ENCODE measurements at places on chromosomes 2 and 18. TPM values are rescaled to one million over a fixed set of nuclear protein-coding genes. Genes with fewer than 3 reads are reported as not detected.

Gene SLC19A3
- not detected for total RNA-seq

Gene SKOR2
- not detected for total RNA-seq

- H3K27ac ChIP-seq, result no peak overlapping the region
- H3K27me3 ChIP-seq, result no peaks in the 10 kb centered on the region
- no peaks in the 10 kb centered on the region for H3K36me3 ChIP-seq
- DNase-seq, result peak; percentile 57
- no peak overlapping the region for H3K4me3 ChIP-seq
These were observed 461.5 kb downstream of the IRS1 start for GRCh38 chr2:226337941-226338600.

Gene ODC1
- 204 TPM for total RNA-seq

GRCh38 chr2:831225-831536, 119.5 kb upstream of the SNTG2 start:
- H3K4me1 ChIP-seq, result no peaks in the 10 kb centered on the region
- H3K4me3 ChIP-seq, result no peak overlapping the region
- H3K36me3 ChIP-seq, result no peaks in the 10 kb centered on the region
- no peak overlapping the region for H3K27ac ChIP-seq
- DNase-seq, result no peak

Gene CAPN13
- total RNA-seq, result not detected

- H3K27ac ChIP-seq, result no peak overlapping the region
- DNase-seq, result peak; percentile 57
- peaks cover 7% of the 10 kb centered on the region for H3K4me1 ChIP-seq
- H3K36me3 ChIP-seq, result peaks cover 5% of the 10 kb centered on the region
- no peak overlapping the region for H3K4me3 ChIP-seq
These were observed 3.5 kb upstream of the RHOB start for GRCh38 chr2:20443276-20443920.

- no peak for DNase-seq
- H3K4me3 ChIP-seq, result no peak overlapping the region
- 0 out of 2 replicates have a peak, but pooled peaks cover 1% of the 10 kb centered on the region for H3K36me3 ChIP-seq
- no peaks in the 10 kb centered on the region for H3K4me1 ChIP-seq
- H3K27ac ChIP-seq, result no peak overlapping the region
These were observed 87.8 kb downstream of the DIS3L2 start for GRCh38 chr2:232049350-232049749.

DNA sequence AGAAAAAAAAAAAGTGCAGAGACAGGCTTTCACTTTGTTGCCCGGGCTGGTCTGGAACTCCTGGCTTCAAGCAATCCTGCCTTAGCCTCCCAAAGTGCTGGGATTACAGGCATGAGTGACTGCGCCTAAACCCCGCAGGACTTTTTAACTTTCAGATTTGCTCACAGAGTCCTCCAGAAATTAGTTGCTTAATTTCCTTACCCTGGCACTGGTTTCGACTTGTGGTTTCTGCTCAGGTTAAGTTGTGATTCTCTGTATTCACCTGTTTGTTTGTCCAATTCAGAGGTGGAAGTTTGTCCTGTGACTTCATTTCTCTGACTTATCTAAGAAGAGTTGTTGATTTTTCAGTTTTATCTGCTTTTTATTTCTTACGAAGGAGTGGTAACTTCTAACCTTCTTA, 238.1 kb downstream of the TMEM182 start:
- no peaks in the 10 kb centered on the region for H3K4me1 ChIP-seq
- H3K36me3 ChIP-seq, result no peaks in the 10 kb centered on the region
- H3K27ac ChIP-seq, result no peak overlapping the region
- DNase-seq, result no peak
- no peak overlapping the region for H3K4me3 ChIP-seq
- H3K27me3 ChIP-seq, result no peaks in the 10 kb centered on the region

DNA sequence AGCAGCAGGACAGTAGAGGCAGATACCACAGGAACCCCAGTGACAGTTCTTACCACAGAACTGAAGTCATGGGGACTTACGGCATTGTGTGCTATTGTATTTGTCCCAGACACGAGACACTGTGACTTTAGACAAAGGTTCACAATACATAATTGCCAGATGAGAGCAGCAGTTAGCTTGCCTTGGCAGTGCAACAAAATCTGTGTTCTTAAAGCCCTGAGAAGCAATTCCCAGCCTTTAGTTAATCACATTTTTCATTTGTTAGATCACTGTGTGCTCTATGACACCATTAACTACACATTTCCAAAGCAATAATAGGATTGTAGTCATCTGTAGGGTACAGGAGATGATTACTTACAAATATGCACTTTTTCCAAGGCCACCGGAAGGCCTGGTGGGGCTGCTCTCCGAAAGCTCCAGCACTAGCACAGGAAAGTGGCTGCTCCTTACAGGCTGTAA, 97.5 kb upstream of the LDLRAD4 start:
- H3K27ac ChIP-seq, result no peak overlapping the region
- H3K4me3 ChIP-seq, result no peak overlapping the region
- H3K27me3 ChIP-seq, result no peaks in the 10 kb centered on the region

Gene PRSS56
- not detected for total RNA-seq

GRCh38 chr2:232416521-232417470, 10.2 kb downstream of the ALPG start:
- no peaks in the 10 kb centered on the region for H3K36me3 ChIP-seq
- no peak overlapping the region for H3K27ac ChIP-seq

DNA sequence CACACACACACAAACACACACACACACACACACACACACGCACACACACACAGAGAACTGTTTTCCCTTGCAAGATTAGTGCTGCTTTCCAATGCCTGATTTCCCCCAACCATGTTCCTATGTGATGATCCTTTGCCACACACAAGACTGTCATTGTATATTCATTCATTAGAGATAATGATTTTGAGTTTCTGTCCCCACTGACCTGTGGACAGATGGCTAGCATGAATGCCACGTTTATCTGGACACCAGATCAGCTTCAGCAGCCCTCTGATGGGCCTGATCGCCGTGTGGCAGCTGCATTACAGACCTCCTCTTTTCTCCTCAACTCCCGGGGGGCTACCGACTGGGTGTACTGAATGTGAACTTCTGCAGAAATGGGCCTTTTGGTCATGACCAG, 353.0 kb downstream of the MYCN start:
- H3K4me1 ChIP-seq, result no peaks in the 10 kb centered on the region
- no peak overlapping the region for H3K4me3 ChIP-seq
- no peak overlapping the region for H3K27ac ChIP-seq
- no peaks in the 10 kb centered on the region for H3K27me3 ChIP-seq
- H3K36me3 ChIP-seq, result no peaks in the 10 kb centered on the region

DNA sequence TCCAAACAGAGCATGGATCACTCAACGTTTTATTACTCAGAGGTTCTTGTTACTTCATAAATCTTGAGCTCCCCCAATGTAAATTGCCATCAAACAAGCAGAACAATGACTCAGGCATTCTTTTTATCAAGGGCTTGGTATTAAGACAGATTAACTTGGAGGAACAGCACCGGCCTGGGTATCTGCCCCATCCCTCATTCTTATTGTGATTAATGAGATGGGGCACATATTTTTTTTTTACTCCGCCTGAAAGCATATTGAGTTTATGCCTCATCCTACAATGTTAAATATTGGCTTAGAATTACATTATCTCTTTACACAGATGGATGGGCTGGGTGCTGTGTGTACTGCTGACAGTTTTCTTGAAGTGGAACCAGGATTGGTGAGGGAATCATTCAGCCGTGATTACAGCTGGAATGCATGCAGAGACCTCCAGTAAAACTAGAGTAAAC, 387.3 kb downstream of the CLIP4 start:
- H3K27me3 ChIP-seq, result 0 out of 2 replicates have a peak, but pooled peaks cover 2% of the 10 kb centered on the region
- DNase-seq, result peak; percentile 63
- H3K27ac ChIP-seq, result no peak overlapping the region

- H3K27me3 ChIP-seq, result no peaks in the 10 kb centered on the region
- no peak overlapping the region for H3K27ac ChIP-seq
- DNase-seq, result no peak
- no peaks in the 10 kb centered on the region for H3K4me1 ChIP-seq
These were observed 219.8 kb downstream of the ADCYAP1 start for GRCh38 chr18:1124495-1124894.

Gene AQP4
- total RNA-seq, result not detected

Gene UGT1A4
- not detected for total RNA-seq

DNA sequence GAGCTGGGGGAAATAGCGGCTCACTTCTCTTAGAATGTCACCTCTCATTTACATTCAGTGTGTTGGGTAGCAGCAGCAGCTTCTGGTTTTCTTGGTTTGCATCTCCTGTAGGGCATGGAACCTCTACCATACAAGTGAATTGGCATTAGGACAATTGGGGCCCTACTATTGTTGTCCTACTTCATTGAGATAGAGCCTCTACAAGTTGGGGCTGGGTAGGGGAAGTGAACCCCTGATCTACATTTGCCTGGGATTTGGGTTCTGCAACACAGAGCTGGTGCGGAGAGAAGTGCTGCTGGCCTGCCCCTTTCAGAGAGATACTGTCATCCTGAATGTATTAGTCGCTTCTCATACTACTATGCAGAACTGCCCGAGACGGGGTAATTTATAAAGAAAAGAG, 391.6 kb upstream of the HS6ST1 start:
- DNase-seq, result no peak
- no peak overlapping the region for H3K4me3 ChIP-seq
- H3K4me1 ChIP-seq, result no peaks in the 10 kb centered on the region
- H3K36me3 ChIP-seq, result no peaks in the 10 kb centered on the region
- H3K27ac ChIP-seq, result no peak overlapping the region

Gene SLC1A4
- 8.1 TPM for total RNA-seq

DNA sequence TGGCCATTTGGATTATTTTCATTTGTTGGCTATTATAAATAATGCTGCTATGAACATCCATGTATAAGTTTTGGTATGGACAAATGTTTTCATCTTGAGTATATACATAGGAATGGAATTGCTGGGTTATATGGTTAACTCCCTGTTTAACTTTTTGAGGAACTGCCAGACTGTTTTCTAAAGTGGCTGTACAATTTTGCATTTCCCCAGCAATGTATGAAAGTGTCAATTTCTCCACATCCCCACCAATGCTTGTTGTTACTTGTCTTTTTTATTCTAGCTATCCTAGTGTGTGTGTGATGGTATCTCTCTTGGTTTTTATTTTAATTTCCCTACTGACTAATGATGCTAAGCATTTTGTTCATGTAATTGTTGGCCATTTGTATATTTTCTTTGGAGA, 90.6 kb upstream of the CYP26B1 start:
- no peak overlapping the region for H3K4me3 ChIP-seq
- no peaks in the 10 kb centered on the region for H3K27me3 ChIP-seq

DNA sequence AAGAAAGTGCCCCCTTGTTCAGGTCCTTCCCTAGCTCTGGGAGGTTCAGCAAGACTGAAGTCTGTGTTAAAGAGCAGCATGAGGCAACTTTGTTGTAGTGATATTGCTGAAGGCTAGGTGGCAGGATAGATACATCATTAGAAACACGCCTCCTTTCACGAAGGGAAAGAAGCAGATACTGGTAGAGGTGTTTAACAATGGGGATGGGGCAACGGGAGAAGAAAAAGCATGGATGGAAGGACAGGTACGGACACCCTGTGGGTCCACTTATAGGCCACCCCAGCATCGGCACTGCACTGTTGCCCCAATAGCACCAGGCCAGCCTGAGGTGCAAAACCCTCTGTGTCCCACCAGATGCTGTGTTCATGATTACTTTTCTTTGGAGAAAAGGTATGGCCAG, 3.5 kb upstream of the IGFBP5 start:
- H3K4me1 ChIP-seq, result peaks cover 28% of the 10 kb centered on the region
- DNase-seq, result peak; percentile 84
- no peak overlapping the region for H3K4me3 ChIP-seq

Gene CFC1
- not detected for total RNA-seq

Gene CXCR1
- total RNA-seq, result not detected

Gene FIGN
- 0.90 TPM for total RNA-seq

DNA sequence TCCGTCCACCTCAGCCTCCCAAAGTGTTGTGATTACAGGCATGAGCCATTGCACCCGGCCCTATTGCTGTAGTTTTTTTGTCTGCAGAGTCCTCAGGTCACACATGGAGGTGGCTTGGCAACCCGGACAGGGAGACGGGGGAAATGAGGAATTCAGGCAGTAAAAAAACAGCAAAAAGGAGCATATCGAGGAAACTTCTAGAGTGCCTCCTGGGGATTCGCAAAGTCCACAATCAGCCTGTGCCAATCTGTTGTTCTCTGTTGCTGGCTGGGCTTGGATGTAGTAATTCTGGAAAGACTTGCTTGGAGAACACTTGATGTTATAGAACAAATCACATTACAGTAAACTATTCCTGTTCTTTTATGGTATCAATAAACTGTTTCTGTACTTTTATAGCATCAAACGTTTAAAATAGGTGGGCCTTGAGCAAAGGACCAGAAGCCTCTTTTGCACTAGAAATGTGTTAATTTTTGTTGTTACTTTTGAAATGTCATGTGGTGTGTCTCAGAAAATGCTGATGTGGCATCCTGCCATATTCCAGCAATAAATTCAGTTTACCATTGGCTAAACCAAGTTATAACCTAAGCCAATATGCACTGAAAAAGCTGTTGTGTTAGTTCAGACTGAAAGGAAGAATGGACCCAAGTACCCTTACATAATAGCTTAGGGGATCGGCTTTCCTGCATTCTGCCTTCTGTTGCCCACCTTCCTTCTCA, 14.4 kb downstream of the ELAC1 start:
- no peak for DNase-seq
- peaks cover 18% of the 10 kb centered on the region for H3K36me3 ChIP-seq
- peaks cover 9% of the 10 kb centered on the region for H3K4me1 ChIP-seq
- H3K27me3 ChIP-seq, result no peaks in the 10 kb centered on the region
- no peak overlapping the region for H3K27ac ChIP-seq

DNA sequence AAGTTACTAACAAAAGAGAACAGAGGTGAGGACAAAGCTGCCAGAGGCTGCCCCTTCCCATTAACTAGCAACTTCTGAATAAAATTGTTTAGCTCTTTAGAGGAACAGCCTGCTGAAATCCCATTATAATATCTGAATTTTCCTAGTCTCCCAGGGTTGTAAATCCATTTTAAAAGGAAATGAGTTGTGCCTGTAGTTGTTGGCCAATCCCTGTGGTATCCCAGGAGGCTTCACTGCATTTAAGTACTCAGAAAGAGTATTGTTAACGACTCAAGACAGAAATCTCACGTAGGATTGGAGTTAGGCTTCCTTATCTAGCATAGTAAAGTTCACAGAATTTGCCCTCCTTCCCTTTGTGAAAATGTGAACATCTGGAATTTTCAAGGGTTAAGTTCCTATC, 8.9 kb downstream of the LAPTM4A start:
- H3K27ac ChIP-seq, result no peak overlapping the region
- H3K27me3 ChIP-seq, result no peaks in the 10 kb centered on the region
- peaks cover 3% of the 10 kb centered on the region for H3K4me1 ChIP-seq
- DNase-seq, result no peak

Gene GLB1L
- 3.6 TPM for total RNA-seq

DNA sequence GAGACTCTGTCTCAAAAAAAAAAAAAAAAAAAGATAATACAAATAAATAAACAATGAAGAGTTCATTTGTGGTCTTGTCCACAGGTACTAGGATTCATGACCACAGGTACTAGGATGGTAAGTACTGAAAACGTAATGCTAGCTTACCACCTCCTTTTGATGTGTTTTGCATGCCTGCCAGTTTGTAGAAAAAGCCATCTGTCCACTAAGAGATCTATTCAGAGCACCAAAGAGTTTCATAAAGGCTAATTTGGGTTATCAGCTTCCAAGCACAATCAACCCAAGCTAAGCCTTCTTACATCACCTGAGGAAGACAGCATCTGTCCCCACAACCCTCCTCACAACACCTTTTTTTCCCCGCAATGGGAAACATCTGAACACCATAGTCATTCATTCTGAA, 477.2 kb downstream of the ZEB2 start:
- H3K4me3 ChIP-seq, result no peak overlapping the region
- H3K27me3 ChIP-seq, result no peaks in the 10 kb centered on the region
- no peak overlapping the region for H3K27ac ChIP-seq
- DNase-seq, result no peak

Gene XPO1
- total RNA-seq, result 104 TPM
